Stimulated activated CD4-positive, alpha-beta T cell treated with anti-CD3 and anti-CD28 coated beads, Interleukin-2, amount 100 ng/mL, for 48 hours (primary cell): ENCODE measurements at places on chromosomes 5 and 9.

DNA sequence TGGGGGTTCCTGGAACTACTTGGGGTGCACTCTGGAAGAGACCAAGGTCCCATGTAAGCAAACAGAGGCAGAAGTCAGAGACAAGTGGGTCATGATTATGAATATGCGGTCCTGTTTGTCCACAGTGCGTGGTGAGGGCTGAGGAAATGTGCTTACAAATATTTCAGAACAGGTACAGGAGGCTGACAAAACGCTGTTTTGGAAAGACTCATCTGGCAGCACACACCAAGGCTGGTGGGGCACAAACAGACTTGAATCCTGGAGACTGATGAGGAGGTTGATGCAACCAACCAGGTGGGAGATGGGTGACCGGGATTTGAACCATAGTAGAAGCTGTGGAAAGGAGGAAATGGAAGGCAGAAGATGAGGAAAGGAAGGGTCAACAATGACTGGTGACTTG, 83.8 kb downstream of the ADRB2 start:
- DNase-seq, result no peak

DNA sequence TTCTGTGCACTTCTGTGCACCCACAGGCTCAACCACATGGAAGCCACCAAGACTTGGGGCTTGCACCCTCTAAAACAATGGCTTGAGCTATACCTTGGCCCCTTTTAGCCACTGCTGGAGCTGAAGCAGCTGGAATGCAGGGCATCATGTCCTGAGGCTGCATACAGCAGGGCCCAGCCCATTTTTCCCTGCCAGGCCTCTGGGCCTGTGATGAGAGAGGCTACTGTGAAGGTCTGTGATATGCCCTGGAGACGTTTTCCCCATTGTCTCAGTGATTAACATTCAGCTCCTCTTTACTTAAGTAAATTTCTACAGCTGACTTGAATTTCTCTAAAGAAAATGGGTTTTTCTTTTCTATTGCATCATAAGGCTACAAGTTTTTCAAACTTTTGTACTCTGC, 134.0 kb upstream of the EGFLAM start:
- no peak for DNase-seq

DNA sequence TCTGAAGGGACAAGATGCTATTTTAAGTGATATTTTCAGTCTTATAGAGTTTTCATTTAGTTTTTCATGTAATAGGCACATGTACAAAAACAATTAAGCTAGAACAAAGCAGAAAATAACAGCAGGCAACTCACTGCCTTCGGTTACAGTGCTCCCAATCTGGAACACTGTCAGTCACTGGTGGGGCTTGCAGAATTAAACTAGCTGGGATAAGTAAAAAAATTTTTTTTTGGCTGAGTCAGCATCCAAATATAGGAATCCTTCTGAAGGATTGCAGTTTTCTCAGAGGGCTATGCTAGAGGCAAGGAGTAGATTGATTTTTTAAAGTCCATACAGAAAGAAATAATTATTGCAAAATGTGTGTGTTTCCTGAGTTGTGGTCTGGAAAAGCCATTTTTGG, 250.2 kb upstream of the RFX3 start:
- no peak for DNase-seq

GRCh38 chr5:54769746-54770145, 215.6 kb downstream of the ESM1 start:
- no peak for DNase-seq

DNA sequence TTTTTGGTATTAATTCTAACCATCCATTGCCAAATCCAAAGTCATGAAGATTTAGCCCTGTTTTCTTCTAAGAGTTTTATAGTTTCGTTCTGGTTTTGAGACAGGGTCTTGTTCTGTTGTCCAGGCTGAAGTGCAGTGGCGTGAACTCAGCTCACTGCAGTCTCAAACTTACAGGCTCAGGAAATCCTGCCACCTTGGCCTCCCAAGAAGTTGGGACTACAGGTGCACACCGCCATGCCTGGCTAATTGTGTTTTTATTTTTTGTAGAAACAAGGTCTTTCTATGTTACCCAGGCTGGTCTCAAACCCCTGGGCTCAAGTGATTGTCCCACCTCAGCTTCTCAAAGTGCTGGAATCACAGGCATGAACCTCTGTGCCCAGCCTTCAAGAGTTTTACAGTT, 21.0 kb downstream of the ACTL7A start:
- DNase-seq, result no peak

DNA sequence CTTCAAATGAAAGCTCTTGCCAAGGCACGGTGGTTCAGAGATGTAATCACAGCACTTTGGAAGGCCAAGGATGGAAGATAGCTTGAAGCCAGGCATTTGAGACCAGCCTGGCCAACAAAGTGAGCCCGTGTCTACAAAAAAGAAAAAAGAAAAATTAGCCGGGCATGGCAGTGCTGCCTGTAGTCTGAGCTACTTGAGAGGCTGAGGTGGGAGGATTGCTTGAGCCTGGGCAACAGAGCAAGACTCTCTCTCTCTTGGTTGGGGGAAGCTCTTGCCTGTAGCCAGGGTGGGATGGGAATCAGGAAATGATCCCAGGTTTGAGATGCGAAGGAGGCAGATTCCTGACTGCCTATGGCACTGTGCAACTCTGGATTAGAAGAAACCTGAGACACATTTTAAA, 62.1 kb downstream of the IL6ST start:
- DNase-seq, result no peak

GRCh38 chr5:150377964-150378694, 20.6 kb downstream of the TCOF1 start:
- no peak for DNase-seq

GRCh38 chr5:65244031-65244430, 237.7 kb downstream of the ADAMTS6 start:
- DNase-seq, result no peak

GRCh38 chr9:121399126-121399882, 29.3 kb upstream of the STOM start:
- no peak for DNase-seq

DNA sequence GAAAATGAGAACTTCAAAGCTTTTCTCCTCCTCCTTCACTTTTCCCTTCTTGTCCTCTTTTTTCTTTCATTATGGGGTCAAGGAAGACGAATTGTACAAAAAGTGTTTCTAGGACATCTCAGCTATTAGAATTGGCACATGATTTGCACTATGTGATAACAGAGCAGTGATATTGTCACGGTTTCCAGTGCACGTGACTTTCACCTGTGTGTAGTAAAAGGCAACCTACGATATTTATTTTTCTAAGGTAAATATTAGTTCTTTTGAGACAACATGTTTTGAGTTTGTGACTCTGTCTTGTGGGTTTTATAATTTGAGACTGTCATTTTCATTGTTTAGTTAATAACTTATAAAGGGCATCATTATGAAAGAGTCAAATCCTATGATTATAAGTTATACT, 213.1 kb downstream of the PSAT1 start:
- DNase-seq, result no peak

DNA sequence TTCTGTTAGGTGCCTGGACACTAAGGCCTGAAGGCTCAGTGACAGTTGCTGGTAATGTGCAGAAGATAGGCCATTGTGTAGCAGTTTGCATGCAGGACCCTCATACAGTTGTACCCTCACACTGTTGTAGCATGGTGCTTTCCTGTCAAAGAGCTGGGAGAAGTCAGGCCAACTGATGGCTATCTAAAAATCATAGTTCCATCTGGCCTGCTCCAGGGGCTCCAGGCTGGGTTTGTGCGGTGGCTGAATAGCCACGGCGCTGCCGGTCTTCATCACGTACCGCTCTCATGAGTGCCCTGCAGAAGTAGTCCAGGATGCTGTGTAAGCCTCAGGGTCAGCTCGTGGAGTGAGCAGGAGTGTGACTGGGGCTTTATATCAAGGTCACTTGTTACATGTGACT, 12.2 kb downstream of the SECISBP2 start:
- DNase-seq, result no peak

GRCh38 chr5:149409268-149409948, 30.3 kb upstream of the IL17B start:
- DNase-seq, result no peak

GRCh38 chr9:38390442-38390841, 2.1 kb upstream of the ALDH1B1 start:
- DNase-seq, result no peak
